Muscle of arm (tissue), 14 donors: ENCODE measurements at places on chromosomes 3 and 15. TPM values are rescaled to one million over a fixed set of nuclear protein-coding genes. Genes with fewer than 3 reads are reported as not detected.

DNA sequence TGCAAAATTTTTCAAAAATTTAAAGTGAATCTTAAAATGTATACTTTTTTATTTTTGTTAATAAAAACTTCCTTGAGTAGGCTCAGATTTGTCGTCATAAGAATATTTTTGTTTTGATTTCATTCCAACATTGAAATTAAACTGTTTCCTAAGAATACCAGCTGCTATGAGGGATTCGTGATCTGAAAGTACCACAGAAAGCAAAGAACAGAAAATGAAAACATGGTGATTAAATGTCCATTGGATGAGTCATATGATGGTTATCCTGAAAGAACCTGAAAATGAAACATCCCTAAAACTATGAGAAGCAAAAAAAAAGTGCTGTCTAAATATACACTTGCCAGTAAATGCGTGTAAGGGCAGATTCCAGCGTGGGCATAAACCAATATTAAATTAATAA, 143.8 kb downstream of the GMNC start:
- DNase-seq: no peak

DNA sequence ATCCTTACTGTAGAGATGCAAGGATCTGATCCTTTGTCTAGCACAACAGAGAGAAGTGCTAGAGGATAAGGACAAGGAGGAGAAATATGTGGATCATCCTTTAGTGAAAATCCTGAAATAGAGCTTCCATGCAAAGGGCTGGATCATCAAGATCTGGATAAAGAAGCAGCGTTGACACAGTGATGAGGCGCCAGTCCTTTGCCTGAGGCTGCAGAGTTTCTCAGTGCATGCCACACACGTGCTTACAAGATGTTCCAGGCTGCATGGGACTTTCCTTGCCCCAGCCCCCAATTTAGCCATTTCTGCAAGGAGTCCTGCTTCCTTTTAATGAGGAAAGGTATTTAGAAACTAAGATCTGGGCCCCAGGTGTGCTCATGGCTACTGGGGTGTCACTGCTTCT, 7.2 kb upstream of the ABTB1 start:
- no peak for DNase-seq

DNA sequence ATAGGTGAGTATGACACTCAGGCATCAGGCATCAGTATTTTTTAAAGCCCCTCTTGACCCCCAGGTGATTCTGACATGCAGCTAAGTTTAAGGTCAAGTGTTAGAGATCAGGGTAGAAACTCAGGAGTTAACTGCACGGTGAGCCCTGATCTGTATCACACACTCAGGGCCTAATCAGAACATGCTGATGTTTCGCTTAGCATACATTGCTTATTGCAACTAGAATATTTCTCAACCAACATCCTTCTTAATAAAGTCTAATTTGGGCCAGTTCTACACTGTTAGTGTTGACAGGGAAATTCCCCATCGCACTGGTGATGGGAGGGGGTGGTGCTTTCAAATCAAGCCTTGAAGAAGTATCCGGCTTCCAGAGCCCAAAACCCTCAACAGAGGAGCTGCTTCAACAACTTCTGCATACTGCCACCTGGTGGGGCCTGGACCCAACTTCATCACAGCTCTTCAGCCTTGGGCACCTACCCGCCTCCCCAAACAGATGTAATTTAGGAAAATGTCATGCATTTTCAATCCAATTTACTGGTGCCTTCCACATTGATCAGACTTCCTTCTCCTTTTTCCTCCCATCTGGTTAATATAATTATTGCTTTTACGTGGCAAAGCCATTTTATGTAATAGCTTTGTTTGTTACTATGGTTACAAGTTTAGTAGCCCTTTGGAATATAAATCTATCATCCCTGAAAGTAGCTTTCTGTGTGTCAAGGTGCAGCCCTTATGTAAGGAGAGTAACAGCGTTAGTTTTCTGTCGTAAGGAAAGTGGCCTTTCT, 312.2 kb downstream of the RORA start:
- DNase-seq: peak; percentile 87

CPNE4 gene
- 1.5 TPM for polyA plus RNA-seq
